Dorsolateral prefrontal cortex (tissue), 122 donors: ENCODE measurements at places on chromosomes 6 and 20. TPM values are rescaled to one million over a fixed set of nuclear protein-coding genes. Genes with fewer than 3 reads are reported as not detected.

DNA sequence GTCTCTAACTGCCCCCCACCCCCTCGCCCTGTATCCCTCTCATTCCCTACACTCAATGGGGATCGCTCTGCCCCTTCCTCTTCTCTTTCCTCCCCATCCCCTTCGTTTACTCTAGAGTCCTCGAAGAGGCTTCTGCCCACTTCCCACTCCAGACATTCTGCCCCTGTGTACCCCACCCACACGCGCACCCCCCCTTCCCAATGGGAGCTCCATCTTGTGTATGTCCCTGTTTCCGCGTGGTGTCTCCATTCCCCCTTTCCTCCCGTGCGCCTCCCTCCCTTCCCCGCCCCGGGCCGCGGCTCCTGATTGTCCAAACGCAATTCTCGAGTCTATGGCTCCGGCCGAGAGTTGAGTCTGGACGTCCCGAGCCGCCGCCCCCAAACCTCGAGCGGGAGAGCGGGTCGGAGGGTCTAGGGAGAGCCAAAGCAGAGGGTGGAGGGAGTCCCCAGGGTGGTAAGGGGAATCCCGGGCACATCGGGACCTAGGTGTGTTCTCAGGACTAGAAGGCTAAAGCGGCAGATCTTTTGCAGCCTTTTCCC, 679 bp upstream of the RING1 start:
- DNase-seq, result no peak

GRCh38 chr6:154164397-154164796, 125.4 kb downstream of the OPRM1 start:
- no peak for DNase-seq

DNA sequence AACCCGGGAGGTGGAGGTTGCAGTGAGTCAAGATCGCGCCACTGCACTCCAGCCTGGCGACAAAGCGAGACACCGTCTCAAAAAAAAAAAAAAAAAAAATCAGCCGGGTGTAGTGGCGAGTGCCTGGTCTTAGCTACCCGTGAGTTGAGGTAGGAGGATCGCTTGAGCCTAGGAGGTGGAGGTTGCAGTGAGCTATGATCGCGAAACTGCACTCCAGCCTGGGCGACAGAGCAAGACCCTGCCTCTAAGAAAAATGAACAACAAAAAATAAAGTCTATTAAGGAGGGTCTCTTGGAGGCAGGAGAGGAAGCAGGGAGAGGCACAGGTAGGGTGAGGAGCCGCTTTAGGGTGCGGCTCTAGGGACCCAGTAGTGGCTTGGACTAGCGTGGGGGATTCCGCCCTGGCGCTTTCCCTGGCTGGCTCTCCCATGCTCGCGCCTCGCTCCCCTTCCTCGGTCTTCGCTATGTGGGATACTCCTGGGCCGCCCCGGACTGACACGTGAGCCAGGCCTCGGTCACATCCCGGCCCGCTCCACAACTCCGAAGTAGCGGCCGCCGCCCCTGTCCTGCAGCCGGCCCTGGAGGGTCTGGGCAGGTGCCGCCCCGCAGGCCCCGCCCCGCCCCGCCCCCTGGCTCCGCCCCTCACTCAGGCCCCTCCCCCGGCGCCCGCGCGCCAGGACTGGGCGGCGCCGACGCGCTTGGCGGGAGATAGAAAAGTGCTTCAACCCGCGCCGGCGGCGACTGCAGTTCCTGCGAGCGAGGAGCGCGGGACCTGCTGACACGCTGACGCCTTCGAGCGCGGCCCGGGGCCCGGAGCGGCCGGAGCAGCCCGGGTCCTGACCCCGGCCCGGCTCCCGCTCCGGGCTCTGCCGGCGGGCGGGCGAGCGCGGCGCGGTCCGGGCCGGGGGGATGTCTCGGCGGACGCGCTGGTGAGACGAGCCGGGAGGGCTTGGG, at the start of gene MYBL2:
MYBL2 (plus strand) TSS at position 739 of the 953 bp plus-strand sequence; CDS start at position 909, 170 bp downstream.
- DNase-seq, result no peak

DNA sequence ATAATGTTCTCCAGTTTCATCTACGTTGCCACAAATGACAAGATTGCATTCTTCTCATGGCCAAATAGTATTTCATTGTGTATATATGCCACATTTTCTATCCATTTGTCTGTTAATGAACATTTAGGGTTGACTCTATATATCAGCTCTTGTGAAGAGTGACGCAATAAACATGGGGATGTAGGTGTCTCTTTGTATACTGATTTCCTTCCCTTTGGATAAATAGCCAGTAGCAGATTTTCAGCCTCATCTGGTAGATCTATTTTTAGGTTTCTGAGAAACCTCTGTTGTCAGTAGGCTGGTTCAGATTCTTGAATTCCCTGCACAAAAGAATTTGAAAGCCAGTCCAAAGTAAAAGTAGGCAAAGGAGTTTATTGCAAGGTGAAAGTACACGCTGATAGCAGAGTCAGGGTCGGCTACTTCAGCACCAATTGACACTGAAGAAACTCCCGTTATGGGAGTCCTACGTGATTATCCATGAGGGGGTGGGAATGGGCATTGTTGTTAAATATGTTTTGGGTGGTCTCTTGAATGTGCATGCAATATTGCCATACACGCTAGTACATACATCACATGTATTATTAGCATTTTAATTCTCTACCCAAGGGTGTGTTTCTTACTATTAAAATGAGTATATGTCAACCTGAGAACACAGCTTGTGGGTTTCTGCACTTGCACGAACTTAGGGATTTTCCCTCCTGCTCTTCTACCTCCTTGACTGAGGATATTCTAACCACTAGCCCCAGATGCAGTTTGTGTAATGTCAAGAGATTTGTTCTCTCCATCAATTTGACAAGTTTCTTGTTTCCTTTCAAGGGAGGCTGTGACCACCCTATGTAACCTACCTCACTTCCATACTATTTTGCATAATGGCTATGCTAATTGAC, 14.4 kb upstream of the SLC17A2 start:
- no peak for DNase-seq

DNA sequence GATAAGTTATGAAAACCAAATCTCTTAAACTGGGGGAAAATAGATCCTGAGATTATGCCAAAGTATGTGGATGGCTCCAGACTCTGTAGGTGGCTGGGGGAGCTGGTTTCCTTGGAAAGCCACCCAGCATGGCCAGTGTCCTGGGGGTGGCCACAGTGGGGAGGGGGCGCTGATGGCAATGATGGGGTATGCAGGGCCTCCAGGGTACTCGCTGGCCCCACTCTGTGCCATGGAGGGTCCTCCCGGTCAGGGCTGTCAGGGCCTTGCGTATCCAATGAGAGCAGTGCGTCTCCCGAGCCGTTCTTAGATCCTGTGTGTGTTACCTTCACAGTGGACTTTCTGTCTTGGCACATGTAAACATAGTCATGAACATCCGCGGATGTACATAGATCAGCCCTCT, 152.8 kb downstream of the TMEM242 start:
- no peak for DNase-seq

DNA sequence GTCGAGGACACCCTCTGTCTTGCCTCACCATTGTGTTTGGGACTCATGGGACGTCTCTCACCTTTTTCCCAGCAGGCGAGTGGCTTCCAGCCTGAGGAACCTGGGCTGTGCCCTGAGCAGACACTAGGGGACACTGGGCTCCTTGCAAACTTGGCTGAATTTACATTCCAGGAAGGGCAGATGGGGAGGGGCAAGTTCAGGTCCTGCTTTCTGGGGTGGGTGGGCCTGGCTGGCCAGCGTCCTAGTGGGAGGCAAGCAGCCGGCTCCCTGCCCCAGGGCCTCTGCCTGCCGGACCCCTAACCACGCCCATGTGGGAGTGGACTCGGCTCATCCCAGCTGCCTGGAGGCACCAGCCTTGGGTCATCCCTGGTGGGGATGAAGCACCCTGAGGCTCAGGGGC, 48.2 kb upstream of the MLN start:
- DNase-seq, result no peak

- no peak for DNase-seq
Observed at GRCh38 chr6:91590191-91590590, 1003.3 kb upstream of the MAP3K7 start.

DNA sequence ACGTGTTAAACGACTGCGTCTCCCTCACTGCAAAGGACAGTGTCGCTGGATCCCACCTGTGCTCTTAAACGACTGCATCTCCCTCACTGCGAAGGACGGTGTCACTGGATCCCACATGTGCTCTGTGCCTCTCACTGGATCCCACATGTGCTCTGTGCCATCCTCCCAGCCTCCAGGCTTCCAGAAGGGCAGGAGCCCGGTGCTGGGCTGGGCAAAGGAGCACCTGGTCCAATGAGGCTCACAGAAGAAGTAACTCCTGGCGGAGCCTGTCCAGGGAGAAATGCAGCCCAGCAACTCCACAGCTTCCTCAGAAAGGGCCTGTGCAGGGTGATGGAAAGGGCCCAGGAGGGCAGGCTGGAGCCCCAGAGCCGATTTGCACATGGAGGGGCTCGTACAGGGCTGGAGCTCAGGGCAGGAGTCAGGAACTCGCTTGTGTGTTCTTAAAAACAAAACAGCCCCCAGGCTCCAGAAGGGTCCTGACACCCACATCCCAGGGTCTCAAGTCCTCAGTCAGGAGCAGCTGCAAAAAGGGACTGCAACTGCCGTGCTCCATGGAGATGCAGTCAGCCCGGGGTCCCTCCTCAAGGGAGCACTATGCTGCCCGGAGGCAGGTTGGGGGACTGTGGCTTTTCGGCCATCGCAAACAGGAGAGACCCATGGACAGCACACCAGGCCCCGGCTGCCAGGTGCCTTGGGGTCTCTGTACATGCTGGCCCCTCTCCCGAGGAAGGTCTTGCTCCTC, 52.7 kb downstream of the DLL1 start:
- peak; percentile 38 for DNase-seq

The RAET1E gene
- total RNA-seq, result not detected

- DNase-seq, result no peak
Observed at GRCh38 chr6:47294990-47295389, 14.7 kb downstream of the TNFRSF21 start.

DNA sequence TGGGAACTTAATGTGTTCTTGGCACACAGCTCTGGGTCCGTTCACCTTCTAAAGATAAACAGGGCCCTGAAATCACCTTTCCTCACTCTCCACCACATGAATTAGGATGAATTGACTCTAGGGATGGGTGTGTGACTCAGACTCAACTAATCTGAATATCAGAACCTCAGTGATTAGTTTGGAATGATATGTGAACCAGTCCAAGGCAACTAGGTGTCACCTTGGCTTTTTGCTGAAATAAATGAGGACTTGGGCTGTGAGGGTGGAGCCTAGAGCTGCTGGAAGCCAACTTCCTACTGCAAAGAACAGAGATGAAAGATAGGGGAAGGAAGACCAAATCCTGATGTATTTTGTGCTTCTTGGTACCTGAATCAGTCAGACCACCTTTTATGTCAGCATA, 132.0 kb upstream of the RNF24 start:
- no peak for DNase-seq

DNA sequence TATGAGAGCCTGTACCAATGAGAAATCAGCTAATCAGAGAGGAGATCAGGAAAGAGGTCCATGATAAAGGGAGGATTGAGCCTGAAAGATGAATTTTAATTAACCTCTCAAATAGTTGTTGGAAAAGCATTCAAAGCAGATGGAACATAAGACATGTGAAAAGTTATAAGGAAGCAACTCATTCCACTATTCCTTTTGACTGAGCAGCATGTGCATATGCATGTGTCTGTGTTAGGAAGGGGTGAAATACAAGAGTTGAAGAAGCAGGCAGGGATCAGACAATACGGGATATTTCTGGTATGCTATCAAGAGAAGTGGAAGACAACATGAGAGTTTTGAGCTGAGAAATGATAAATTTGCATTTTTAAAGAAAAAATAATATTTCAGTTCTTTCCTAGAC, 624.8 kb upstream of the PTCHD4 start:
- no peak for DNase-seq

The HEY2 gene
- total RNA-seq, result 10.5 TPM

The TSHZ2 gene
- total RNA-seq, result 14.0 TPM

GRCh38 chr6:131430531-131430930, 142.5 kb upstream of the ARG1 start:
- DNase-seq, result no peak
